ENCODE measurements at places on chromosomes 3 and 15.

DNA sequence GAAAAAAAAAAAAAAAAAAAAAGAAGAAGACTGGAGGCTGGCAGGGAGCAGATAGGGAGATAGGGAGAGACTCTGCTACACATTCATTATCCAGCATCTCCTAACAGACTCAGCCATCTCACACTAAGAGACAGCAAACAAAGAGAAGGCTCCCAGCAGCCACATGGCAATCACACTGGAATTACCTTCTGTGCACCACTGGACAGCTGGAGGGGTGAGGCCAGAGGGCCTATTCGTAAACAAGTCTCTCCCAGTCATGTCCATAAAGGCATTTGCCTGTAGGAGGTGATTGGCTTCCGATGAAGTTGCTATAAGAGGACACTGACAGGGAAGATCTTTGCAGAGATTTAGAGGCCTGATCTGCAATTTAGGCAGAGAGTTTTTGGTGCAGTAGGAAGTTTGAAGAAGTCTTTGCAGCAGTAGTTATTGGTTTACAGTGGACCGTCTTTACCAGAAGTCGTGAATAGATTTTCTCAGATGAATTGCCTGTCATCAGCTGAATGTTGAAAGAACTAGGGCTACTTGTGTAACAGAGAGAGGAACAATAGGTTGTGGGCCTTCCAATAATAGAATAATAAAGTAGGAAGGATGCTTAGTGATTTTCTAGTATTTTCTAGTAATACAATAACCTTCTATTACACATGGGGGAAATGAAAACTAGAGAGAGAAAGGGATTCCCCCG, 89.7 kb downstream of the TP63 start:
- DNase-seq, result no peak

DNA sequence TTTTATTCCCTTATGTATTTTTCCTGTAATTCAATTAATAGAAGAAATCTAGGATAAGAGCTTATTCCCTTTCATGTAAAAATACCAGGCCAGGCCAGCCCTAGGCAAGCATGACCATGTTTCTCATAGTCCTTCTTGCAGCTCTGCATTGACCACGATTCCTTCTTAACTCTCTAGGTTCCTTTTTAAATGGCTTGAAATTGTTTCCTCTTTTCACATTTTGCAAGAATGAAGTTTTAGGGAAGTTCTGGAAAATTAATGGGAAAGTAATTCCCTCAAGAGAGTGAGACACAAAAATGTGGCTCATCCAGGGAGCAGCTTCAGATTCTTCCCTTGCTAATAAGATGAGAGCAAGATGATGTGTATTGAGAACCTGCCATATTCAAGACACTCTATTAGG, 116.5 kb upstream of the FGF7 start:
- DNase-seq, result no peak

GRCh38 chr15:38075466-38075865, 141.0 kb downstream of the TMCO5A start:
- DNase-seq, result no peak

- DNase-seq, result no peak
Measured at GRCh38 chr15:35618260-35619188, 72.6 kb upstream of the DPH6 start.

GRCh38 chr15:78060232-78060631, 17.3 kb downstream of the TBC1D2B start:
- no peak for DNase-seq

GRCh38 chr3:82462977-82463376, 701.5 kb upstream of the GBE1 start:
- no peak for DNase-seq

- peak; percentile 54 for DNase-seq
Measured at GRCh38 chr3:184361932-184362667, 590 bp downstream of the POLR2H start.

DNA sequence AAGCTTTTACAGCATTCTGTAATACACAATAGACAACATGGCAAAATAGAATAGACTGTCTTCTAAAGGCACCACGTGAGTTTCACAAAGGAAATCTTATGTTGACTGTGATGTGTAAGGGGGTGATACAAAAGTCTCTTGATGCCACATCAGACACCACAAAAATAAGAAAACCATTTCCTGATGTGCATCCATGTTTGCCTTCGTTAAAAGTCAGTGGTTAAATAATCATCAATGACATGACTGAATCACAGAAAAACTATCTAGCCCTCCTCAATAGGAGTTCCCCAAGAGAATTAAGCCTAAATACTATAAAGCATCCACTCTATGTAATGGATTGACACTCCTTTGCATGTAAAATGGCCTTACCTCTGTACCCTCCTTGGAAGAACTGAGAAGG, 198.6 kb upstream of the SLC2A2 start:
- DNase-seq, result no peak

DNA sequence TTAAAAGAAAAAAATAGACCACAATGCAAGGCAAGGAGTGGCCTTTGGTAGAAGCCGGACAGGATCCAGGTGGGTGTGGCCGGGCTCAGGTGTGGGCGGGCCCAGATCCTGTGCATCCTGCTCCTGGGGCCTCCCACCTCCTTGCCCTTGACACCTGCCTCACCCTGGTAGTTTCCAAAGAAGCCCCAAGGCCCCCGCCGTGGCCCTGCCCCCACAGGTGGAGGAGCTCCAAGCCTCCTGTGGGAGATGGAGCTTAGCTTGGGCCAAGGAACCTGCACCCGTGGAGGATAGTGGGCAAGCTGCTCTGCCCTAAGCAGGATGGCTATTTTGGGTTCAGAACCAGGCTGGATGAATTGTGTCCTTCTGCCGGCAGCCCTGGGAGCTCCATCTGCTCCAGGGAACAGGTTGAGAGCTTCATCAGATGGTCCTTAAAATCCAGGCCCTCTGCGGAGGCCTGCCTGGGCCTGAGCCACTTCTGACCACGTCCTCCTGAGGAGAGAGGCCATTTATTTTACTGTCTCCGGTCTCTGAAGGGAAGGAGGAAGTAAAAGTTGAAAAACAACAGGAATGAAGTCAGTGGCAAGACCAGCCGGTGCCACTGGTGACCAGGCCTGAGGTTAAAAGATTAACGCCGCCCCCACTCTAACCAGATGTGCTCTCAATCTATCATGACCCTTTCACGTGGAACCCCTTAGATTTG, 53.9 kb upstream of the KLF13 start:
- DNase-seq, result no peak

DNA sequence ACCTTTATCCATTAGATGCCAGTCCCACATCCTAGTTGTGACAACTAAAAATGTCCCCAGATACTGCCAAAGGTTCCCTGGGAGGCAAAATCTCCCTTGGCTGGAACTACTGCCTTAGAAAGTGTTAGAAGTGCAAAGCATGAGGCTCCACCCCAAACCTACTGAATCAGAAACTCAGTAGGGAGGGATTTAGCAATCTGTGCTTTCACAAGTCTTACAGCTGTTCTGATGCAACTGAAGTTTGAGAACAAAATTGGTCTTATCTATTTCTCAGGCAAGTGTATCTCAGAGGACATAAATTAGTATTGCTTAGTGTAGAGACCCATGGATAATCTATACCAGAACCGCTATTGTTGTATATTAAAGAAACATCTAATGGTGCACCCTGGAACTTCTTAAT, 70.2 kb downstream of the CLDN1 start:
- DNase-seq, result no peak

GRCh38 chr3:51535146-51536019, 3.1 kb upstream of the RAD54L2 start:
- no peak for DNase-seq

DNA sequence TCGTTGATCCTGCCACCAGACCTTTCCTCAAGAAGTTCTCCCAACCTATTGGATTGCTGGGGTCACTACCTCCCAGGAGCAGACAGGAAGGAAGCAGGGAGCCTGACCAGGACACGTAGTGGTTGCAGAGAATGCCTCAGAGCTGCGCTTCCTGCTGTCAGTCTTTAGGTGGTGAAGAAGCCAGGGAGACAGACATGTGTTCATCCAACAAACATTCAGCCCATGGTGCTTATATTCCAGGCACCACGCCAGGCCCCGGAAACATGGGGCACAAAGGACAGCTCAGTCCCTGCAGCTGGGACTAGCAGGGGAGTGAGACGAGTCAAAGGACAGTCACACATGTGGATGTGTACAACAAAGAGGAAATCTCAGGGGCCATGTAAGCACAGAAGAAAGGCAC, 26.0 kb upstream of the CORO2B start:
- no peak for DNase-seq

GRCh38 chr15:96324192-96324895, 6.2 kb upstream of the NR2F2 start:
- no peak for DNase-seq

GRCh38 chr15:72599855-72600464, 54.5 kb upstream of the GOLGA6B start:
- DNase-seq, result peak; percentile 52

DNA sequence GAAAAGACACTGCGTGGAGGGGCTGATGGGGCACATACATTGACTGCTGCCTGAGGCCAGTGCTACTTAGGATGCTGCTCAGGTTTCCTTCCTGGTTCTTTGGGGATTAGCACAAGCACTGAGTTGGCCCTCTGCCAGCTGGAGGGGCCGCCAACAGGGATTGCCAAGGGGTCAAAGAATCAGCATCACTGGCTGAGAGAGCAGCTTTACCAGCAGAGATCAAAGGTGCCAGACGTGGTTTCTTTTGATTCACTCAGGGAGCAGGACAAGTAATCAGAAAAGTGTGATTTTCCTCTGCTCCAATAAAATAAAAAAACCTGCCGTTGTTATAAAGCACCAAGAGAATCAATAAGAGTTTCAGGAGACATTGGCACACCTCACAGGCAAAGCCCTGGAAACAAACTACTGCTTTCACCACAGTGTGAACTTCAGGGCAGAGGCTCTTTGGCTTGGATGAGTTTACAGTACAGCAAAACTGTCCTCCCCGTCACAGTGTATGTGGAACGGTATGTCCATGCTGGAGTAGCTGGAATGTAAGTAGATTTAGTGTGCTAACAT, 45.8 kb upstream of the FSIP1 start:
- no peak for DNase-seq

GRCh38 chr3:113948015-113948917, 453 bp downstream of the ZDHHC23 start:
- DNase-seq, result peak; percentile 10

- no peak for DNase-seq
Measured at GRCh38 chr3:78820542-78820941, 947.3 kb downstream of the ROBO1 start.

DNA sequence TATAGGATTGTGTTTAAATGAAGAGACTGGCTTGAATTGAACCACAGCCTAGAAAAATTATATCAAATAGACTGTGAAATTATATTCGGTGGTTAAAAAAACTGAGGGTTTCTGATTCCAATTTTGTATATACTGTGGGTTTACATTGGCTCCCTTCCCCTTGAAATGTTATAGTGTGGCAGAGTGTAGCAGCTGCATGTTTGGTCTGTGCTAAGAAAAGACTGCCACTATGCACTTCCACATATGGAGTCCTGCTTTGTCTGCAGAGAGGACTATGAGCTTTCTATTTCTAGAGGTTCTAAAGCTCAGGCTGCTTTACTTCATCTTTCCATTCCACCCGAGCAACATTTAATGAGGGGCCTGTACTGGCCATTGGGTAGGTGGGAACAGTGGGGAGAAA, 112.3 kb downstream of the P3H2 start:
- no peak for DNase-seq

- no peak for DNase-seq
Measured at GRCh38 chr15:80733460-80733859, 38.4 kb downstream of the ABHD17C start.

- no peak for DNase-seq
Measured at GRCh38 chr15:77507911-77508310, 87.2 kb downstream of the HMG20A start.

GRCh38 chr3:191393146-191393545, 62.8 kb upstream of the UTS2B start:
- DNase-seq, result no peak

- DNase-seq, result no peak
Measured at GRCh38 chr3:164940745-164941144, 137.6 kb downstream of the SI start.

DNA sequence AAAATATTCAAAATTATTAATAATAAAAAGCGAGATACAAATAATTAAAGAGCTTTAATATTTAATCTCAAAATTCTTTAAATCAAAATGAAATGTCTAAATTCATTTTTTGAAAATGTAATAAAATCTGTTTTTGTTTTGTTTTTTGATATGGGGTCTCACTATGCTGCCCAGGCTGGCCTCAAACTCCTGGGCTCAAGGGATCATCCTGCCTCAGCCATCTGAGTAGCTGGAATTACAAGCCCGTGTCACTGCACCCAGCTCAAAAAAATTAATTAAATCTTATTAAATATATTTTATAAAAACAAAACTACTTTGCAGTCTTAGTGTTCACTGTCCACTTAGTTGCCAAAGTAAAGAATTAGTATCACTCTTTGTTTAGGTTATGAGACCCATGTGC, 38.4 kb downstream of the FAH start:
- DNase-seq, result no peak

DNA sequence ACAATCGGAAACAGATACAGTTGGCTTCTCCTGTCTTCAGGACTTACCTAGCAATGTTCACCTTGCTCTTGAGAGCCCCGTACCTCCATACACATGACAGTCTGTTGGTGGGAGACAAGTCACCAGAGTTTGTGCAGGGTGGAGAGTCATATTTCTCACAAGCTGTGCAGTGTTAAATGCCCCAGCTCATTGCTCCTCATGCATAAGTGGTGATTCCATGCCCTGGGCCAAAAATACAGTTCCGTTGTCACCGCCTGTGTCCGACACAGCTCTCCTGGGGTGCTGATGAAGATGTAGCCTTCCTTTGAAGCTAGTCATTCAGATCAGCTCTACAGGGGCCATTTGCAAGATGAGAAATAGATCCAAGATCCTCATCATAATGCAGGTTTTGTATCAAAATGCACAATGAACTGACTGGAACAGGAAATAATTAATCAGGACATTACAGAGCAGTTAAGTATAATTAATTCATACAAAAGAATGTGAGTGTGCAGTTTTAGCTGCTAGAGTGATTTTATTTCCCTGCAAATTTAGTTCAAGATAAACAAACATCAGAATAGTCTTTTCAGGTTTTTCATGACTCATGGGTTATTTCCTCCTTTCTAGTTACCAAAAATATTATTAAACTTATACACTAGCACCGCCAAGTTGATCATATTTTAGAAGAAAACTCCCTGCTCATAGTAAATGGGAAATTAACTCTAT, 66.5 kb downstream of the CD47 start:
- DNase-seq, result no peak

DNA sequence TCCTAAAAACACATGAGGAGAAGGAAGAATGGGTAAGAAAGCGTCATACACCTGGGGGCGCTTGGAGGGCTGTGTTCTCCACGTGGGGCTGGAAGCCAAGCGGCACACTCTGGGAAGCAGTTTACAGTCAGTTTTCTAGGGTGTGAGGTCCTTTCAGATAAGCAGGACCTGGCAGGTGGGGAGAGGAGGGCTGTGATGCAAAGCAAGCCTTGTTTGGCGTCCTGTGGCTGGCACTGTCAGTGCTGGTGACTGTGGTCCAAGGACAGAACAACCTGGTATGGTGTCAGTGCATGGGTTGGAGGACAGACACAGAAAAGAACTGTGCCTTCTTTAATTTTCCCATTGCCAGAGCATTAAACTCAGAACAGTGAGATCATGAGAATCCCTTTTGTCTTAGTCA, 260.7 kb upstream of the NR2E3 start:
- DNase-seq, result no peak

DNA sequence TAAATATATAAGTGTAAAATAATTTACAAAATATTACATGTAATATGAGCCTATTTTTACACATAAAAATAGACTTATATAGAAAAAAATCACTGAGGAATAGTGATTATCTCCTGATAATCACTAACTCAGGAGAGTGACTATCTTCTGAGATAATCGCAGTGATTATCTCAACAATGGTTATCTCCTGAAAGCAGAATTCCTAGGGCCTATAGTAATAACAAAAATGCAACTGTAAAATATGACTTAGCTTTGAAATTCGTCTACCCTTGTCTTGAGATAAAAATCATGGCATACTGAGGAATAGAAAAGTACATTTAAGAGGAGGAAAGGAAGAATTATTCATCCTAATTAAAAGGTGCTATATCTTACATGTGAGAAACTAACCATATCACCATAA, 117.0 kb upstream of the ASB14 start:
- no peak for DNase-seq
